Fibroblast of skin of right quadriceps (primary cell): ENCODE measurements at places on chromosomes 2 and 18.
A peak's percentile ranks its signal among the peaks of the same experiment; 100 is the strongest.

GRCh38 chr2:194567661-194568017 is 1089.4 kb upstream of the SLC39A10 start:
- DNase-seq = no peak

DNA sequence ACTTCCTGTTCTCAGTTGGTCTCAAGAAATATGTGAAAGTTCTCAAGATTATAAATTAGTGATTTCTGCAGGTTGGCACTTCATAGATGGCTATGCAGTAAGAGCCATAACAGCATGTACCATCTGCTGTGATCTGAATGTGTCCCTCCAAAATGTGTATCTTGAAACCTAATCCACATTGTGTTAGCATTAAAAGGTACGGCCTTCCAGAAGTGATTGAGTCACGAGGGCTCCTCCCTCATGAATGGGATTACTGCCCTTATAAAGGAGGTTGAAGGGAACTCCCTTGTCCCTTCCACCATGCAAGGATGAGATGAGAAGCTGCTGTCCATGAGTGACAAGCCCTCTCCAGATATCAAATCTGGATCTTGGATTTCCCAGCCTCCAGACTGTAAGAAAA is 45.0 kb downstream of the METTL4 start:
- DNase-seq = no peak

DNA sequence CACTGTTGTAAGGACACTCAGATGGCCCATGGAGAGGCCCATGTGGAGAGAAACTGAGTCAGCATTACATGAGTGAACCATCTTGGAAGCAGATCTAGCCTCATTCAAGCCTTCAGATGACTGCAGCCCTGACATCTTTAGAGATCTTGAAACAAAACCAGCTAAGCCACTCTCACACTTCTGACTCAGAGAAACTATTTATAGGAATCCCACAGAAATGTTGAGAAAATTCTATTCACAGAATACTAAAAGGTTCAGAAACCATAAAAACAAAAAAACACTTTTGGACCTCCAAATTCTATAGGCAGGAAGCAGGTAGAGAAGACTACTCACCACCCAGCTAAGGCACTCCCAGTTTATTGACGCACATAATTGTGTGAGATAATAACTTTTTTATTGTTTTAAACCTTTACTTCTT is 8.7 kb downstream of the TMEM169 start:
- peak; percentile 40 for DNase-seq

GRCh38 chr2:181330286-181330685 is 126.9 kb upstream of the ITGA4 start:
- DNase-seq = no peak

DNA sequence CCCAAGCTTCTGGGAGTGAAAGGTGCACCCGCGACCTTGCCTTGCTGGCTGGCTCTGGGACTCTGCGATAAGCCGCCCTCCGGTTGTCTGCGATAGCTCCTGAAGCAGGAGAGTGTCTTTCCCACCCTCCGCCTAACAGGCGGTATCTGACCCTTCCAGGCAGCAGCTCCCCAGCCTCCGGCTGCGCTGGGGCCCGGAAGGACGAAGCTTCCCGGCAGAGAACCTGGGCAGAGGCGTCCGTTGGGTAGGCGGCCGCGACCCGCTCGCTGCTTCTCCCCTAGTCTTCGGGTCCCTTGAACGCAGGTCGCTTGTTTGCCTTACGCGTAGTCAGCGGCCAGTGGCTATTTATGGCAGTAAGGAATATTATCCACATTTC is 446 bp upstream of the RHBDD1 start:
- DNase-seq = no peak

- DNase-seq = no peak
These were observed 67.8 kb upstream of the PARD3B start for GRCh38 chr2:204477358-204477950.

DNA sequence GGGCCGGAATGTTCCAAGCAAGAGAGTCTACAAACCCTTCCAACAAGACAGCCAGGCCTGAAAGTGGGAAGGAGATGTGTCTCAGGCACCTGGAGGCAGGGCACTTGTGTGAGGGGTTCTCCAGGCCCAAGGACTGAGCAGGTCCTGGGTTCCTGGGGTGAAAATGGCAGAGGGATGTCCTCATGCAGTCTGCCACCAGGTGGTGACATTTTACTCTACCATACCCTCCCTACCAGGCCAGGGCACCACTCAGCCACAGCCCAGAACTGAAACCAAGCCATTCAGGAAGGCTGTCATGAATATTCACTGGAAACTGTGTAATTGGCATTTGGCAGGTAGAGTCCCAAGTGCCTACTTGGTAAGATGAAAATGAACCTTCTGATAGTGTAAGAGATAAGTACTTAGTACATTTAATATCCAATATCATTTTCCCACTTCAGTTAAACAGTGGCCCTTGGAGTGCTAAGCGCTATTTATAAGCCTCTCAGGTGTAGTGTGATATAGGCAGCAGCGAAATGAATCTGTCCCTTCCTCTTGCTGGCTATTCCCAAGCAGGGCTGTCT is 185.1 kb downstream of the MYO5B start:
- peak; percentile 15 for DNase-seq

GRCh38 chr18:77754475-77755044 is 504.9 kb downstream of the GALR1 start:
- no peak for DNase-seq

- DNase-seq = no peak
These were observed 111.5 kb upstream of the SULT1C3 start for GRCh38 chr2:108128249-108128648.

DNA sequence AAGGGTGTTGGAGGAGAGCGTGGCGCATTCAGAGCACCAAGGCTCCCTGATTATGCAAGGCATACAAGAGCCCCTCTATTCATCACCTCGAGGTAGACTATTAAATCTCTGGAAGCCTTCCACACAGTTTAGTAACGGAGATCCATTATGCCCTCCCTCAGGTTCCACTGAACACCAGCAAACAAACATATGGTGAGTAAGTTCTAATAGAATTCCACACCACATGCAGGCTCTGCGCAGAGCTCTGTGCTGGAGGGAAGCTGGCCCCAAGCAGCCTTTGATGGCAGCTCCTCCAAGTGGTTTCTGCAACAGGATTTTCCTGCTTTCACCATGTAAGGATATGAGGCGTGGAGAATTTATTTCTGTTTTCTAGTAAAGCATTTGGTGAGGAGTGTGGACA is 238.6 kb downstream of the C1D start:
- peak; percentile 64 for DNase-seq

DNA sequence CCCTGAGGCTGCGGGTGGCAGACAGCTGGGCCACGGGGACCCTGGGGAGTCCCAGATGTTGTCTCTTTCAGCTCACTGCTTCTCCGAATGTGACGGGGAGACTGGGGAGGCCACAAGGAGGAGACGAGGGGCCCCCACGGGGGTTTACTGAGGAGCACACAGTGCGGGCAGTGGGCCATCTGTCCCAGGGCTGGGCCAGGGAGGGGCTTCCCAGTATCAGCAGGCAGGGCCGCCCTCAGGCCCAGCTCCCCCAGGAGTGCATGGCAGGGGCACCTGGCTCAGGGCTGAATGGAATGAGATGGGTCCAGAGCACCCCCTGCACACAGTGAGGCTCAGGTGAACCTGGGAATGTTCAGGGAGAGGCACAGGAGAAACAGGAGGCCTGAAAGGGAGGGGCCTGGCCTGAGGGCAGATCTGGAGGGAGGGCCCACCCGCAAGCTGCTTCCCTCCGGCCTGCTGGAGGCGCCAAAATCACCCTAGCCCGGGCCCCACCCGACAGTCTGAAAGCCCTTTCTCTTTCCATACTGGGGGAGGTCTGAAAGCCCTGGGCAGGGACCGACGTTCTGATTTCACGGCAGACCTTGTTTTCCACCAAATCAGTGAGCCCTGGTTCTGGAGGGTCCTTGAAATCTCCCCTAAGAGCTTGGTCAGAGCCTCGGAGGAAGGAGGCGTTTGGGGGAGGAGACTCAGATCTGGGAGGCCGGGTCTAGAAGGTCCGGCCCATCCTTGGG is 35.5 kb upstream of the PTMA start:
- peak; percentile 74 for DNase-seq

- no peak for DNase-seq
These were observed 1230.6 kb upstream of the CHAC2 start for GRCh38 chr2:52536929-52537460.
